Testis (tissue), 5 donors: ENCODE measurements at places on chromosomes 3 and 15.

GRCh38 chr3:28476194-28476593 is 127.6 kb upstream of the AZI2 start:
- no peak overlapping the region for H3K27ac ChIP-seq
- no peak overlapping the region for H3K4me3 ChIP-seq
- no peaks in the 10 kb centered on the region for H3K4me1 ChIP-seq
- no peak for DNase-seq
- H3K36me3 ChIP-seq = no peaks in the 10 kb centered on the region
- no peaks in the 10 kb centered on the region for H3K27me3 ChIP-seq

DNA sequence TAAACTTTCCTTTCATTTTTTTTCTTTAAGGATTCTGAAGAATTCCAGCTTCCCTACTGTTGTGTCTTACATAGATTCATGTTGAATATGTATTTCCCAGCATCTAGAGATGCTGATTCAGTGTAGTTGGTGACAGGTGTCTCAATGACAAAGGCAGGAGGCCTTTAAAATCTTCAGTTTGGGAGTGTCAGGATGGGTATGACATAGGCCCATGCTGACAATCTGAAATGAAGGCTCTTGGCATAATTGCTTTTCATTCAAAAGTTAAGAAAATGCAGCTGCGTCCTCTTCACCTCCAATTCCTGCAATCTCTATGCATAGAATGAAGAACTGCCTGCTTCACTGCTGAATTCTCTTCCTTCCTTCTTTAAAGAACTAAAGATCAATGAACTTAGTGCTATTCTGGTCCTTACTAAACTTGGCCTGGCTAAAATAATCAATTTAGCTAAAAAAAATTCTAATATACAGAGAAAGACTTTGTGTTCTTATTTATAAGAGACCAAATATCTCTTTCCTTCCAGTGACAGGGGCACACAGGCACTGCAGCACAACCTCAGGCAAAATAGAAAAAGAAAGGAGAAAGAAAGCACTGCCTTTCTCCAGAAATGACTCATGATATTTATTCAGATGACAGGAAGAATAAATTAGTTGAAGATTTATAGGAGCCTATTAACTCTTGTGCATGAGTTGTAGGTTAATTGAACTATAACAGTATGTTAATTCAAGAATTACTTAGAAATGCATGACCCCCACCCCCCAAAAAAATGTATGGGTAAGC is 152.6 kb upstream of the GBE1 start:
- H3K27ac ChIP-seq = no peak overlapping the region
- DNase-seq = no peak
- no peak overlapping the region for H3K4me3 ChIP-seq
- H3K4me1 ChIP-seq = no peaks in the 10 kb centered on the region

DNA sequence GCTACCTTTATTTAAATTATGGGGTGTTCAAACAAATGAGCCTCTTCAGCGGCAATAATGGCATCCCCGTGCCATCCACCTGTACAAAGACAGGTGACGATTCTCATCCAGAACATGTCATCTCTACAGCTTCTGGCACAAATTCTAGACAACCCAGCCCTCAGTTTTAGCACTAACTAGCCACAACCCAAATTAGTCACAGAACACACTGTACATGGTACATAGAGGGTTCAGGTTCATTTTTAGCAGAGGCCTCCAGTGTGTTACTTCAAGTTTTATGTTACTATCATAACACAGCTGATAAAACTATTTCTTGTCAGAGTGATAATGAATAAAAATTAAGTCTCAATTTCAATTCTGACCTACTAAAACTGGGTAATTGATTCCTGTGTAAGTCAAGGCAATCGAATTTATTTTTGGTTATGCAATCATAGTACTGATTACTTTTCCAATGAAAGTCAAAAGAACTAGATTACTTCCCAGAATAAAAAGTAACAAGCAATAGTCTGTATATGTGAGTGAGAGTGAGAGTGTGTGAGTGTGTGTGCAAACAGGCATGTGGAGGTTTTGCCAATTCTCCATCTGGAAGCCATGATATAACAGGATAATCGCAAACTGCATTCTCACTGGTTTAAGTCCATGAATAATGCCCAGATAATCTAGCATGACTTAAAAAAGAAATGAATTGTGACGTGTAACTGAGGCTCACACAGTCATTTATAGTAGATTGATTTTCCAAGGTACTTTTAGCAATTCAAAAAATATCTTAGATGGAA is 37.4 kb downstream of the SHQ1 start:
- no peak for DNase-seq
- no peaks in the 10 kb centered on the region for H3K36me3 ChIP-seq
- no peak overlapping the region for H3K27ac ChIP-seq
- H3K27me3 ChIP-seq = no peaks in the 10 kb centered on the region
- peaks cover 3% of the 10 kb centered on the region for H3K4me1 ChIP-seq

GRCh38 chr3:134148534-134148933 is 102.1 kb downstream of the RYK start:
- H3K36me3 ChIP-seq = no peaks in the 10 kb centered on the region
- no peak overlapping the region for H3K4me3 ChIP-seq
- H3K27me3 ChIP-seq = no peaks in the 10 kb centered on the region
- DNase-seq = no peak
- no peak overlapping the region for H3K27ac ChIP-seq

DNA sequence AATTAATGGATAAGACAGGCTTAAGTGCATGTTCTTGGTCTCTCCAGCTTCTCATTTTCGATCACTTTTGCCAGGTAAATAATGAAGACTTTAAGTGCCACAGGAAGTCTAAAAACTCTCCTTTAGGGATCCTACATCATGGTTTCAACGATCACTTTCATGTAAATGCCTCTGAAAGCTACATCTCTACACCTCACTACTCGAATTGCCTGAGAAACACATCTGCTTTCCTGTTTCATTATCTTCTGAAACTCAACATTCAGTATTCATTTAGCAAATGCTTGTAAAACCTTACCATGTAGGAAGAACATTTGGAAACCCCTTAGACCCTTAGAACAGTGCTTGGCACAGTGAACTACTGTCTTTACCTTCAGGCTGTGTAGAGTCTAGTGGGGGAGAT is 16.2 kb downstream of the THAP10 start:
- no peak for DNase-seq
- H3K4me1 ChIP-seq = no peaks in the 10 kb centered on the region
- H3K27ac ChIP-seq = no peak overlapping the region
- no peaks in the 10 kb centered on the region for H3K27me3 ChIP-seq

DNA sequence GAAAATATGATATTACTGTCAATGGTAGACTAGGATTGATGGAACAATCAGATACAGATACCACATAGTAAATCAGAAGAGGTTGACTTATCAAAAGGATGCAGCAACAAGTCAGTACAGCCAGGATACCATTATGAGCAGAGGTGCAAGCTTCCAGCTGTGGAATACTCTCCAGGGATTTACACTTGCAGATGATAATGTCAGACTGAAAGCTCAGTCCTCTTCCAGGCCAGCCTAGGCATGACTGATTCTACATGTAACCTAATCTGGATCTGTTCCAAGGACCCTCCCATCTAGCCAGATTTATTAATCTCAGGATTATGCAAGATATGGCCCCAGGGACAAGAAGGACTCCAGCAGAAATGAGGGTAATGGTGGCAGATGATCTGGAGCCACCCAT is 8.2 kb downstream of the FILIP1L start:
- H3K27me3 ChIP-seq = no peaks in the 10 kb centered on the region
- H3K4me1 ChIP-seq = peaks cover 17% of the 10 kb centered on the region
- H3K27ac ChIP-seq = no peak overlapping the region

DNA sequence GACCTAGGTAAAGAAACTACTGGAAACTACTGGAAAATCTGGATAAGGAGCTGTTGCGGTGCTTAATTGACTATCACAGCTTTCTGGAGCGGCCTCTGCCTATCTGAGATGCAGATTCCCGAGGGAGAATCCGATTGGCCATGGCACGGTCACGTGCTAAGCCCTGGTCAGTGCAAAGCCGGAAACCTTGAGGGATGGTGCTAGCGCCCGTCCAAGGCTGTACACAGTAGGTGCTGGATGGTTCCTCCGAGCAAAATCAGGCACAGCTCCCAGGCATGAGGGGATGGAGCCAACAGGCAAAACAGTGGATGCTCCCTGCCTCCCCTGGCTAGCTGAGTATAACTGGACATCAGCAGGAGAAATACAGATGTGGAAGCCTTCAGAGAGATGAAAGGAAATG is 238.7 kb upstream of the HES1 start:
- peak; percentile 83 for DNase-seq
- H3K4me3 ChIP-seq = no peak overlapping the region
- no peaks in the 10 kb centered on the region for H3K27me3 ChIP-seq
- no peak overlapping the region for H3K27ac ChIP-seq

DNA sequence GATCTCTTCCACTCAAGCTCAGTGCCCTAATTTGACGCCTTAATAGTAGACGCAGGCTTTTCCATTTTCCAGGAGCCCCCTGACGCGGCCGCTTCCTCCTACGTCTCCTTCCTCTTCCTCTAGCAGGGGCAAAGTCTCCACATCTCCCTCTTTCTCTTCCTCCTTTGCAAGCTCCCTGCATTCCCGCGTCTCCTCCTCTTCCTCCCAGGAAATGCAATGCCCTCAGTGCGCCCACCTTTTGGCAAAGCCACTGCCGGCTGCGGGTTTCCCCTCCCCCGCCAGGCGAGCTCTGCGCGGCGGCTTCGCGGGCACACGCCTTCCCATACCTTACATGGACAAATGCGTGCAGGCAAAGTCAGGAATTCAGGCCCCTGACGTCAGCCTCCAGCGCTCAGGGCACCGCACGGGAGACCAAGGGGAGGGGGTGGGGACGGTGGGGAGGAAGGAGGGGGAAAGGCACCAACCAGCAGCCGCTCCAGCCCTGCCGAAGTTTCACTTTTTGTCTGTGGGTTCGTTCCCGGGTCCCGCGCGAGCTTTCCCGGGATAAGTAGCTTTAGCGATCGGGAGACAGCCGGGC is 432 bp upstream of the LPP start:
- peaks cover 8% of the 10 kb centered on the region for H3K4me1 ChIP-seq
- H3K27me3 ChIP-seq = no peaks in the 10 kb centered on the region
- no peaks in the 10 kb centered on the region for H3K36me3 ChIP-seq
- peak; percentile 88 for DNase-seq
- peak overlapping the region; percentile 93 for H3K27ac ChIP-seq

- no peaks in the 10 kb centered on the region for H3K27me3 ChIP-seq
- DNase-seq = peak; percentile 45
- H3K36me3 ChIP-seq = no peaks in the 10 kb centered on the region
- H3K27ac ChIP-seq = no peak overlapping the region
- H3K4me1 ChIP-seq = no peaks in the 10 kb centered on the region
Observed at GRCh38 chr3:133663569-133664313, 2.0 kb upstream of the TOPBP1 start.

DNA sequence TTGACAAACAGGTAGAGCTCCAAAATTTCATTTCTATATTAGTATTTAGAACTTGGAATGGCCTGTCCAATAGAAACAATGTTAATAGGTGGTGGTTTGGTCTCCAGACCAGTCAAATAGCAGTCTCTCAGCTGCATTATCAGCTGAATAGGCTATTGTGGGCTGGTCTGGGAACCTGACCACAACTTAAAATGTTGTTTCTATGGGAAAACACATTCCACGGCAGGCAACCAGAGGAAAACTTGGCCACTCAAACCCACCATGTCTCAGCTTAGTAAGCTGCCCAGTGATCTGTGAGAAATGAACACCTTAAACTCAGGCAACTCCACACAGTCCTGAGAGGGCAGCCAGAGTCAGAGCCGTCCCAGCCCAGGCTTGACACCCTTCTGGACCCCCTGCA is 20.4 kb downstream of the FBN1 start:
- H3K36me3 ChIP-seq = no peaks in the 10 kb centered on the region
- peaks cover 3% of the 10 kb centered on the region for H3K4me1 ChIP-seq
- no peak for DNase-seq
- no peak overlapping the region for H3K4me3 ChIP-seq

DNA sequence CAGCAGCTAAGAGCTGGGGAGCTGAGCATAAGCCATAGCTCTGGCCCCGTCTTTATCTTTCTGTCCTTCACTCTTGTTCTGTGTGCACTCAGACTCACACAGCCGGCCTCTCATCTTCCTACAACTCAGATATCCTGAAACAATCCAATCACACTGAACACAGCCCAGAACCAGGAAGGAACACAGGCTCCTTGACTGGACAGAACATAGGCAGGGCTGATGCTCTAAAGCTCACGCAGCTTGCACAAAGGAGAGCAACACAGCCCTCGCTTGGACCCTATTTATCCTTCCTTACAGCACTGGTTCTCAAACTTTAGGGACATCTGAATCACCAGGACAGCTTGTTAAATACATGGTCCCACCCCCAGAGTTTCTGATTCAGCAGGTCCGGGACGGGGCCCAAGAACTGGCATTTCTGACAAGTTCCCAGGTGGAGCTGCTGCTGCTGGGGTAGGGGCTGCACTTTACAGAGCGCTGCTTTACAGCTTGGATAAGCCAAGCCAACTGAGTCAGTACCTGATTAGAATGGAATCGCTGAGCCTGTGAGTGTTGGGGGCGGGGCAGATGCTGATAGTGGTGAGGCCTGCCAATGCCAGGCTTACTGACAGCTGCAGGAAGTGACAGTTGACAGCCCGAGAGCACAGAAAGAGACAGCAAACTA is 65.1 kb downstream of the MRPL46 start:
- no peak for DNase-seq
- no peaks in the 10 kb centered on the region for H3K27me3 ChIP-seq
- H3K27ac ChIP-seq = no peak overlapping the region
- no peaks in the 10 kb centered on the region for H3K36me3 ChIP-seq

- no peak for DNase-seq
- no peaks in the 10 kb centered on the region for H3K27me3 ChIP-seq
- H3K27ac ChIP-seq = no peak overlapping the region
- H3K4me3 ChIP-seq = no peak overlapping the region
Observed at GRCh38 chr15:75232252-75232813, 25.8 kb upstream of the GOLGA6C start.

DNA sequence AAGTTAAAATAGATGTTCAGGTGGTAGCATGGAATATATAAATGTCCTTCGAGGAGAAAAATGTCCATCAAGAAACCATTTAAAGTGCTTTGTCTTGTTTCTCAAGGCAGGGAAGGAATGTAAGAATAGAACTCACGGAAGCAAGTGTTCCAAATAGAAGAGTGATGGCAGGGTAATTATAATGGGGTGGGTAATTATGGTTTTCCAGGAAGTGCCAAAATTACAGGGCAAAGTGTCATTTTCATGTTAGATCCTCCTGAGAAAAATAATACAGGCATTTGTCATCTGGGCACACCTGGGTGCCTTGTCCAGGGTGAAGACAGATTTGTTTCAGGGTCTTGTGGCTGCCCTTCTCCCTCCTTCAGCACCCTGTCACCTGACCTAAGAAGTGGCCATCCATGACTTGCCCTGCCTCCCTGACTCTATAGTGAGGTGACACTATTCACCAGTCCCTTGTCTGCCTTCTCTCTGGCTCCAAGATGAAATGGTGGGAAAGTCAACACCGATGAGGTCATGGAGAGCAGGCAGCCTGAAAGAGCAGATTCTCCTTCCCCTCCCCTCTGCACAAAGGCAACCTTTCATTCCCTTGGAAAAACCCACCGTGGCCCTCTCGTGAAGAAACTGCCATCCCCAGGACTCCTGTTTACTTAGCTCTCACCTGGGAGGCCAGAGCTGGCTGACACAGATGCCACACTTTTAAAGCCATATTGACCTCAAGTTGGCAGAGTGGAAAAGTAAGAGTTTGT is 45.1 kb upstream of the AMOTL2 start:
- no peaks in the 10 kb centered on the region for H3K4me1 ChIP-seq
- H3K27me3 ChIP-seq = no peaks in the 10 kb centered on the region
- DNase-seq = no peak
- no peak overlapping the region for H3K27ac ChIP-seq
